Testis (tissue), 5 donors: ENCODE measurements at places on chromosomes 16 and 17.

GRCh38 chr17:62998665-62999393, 32.8 kb downstream of the TANC2 start:
- no peak for DNase-seq

DNA sequence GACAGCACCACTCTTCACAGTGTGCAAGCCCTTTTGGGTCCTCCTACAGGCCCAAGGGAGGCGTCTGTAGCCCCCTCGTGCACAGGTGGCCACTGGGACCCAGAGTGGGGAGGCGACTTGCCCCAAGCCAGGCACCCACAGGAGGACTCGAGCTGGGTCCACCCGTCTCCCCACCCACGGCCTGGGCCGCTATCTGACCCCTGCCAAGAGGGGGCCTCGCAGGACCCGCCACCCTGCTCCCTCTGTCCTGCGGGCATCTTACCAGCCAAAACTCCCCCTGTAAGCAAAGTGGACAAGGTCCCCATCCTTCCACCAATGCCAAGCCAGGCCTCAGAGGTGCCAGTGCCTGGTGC, 31.1 kb downstream of the CNGB1 start:
- DNase-seq, result no peak

DNA sequence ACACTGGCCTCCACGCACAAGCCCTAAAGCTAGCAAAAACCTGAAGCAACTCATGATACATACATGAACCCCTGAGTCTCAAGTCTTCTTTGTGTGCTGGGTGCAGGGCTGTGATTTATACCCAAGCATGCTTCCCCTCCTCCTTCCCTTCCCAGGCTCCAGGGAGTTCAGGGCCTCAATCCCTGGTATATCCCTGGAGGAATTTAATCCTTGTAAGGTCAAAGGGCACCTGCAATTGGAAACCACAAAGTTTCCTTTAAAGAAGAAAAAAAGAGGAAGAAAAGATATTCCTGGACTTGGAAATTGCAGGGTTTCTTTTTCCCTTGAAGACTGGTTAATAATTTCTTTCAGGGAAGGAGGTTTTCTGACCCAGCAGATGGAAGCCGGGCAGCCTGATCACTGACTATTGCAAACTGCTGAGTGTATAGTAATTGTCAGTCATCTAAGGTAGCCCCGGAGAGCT, 182.3 kb downstream of the AATF start:
- no peak for DNase-seq

GRCh38 chr17:82963104-82963950, 116.1 kb upstream of the METRNL start:
- DNase-seq, result peak; percentile 87

- no peak for DNase-seq
Observed at GRCh38 chr17:9226130-9226793, 205.0 kb downstream of the NTN1 start.

GRCh38 chr17:33091271-33091670, 99.6 kb downstream of the SPACA3 start:
- no peak for DNase-seq

- no peak for DNase-seq
Observed at GRCh38 chr17:6021627-6022026, 48.6 kb upstream of the WSCD1 start.

DNA sequence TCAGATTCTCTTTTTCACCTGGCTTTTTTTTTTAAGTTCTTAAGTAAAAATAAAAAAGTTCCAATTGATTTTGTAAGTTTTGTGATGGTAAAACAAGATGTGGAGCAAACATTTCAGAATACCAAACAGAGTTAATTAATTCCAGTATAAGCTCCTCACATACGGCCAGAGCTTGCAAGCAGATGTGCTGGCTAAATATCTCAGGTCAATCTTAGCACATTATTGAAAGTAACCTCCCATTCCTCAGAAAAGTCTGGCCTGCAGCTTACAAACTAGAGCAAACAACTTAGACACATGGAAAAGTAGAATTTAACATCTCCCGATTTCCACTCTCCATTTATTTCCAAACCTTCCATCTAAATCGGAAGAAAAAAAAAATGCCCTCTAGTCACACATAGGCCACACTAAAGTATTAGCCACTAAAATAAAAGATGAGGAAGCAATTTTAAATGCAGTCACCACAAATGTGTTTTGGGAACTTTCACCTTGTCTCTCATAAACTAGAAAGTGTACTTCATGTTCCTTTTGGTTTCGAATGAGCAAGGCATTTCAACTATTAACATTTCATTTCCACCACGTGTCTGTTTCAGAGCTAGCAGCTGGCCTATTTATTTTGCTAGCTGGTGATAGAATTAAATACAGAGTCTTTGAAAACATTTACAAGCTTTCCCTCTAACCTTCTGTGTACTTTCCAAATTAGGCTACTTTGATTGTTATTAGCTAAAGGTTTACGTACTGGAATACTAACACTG, 143.3 kb downstream of the STX8 start:
- no peak for DNase-seq

GRCh38 chr17:70266394-70266793, 97.1 kb downstream of the KCNJ2 start:
- no peak for DNase-seq

DNA sequence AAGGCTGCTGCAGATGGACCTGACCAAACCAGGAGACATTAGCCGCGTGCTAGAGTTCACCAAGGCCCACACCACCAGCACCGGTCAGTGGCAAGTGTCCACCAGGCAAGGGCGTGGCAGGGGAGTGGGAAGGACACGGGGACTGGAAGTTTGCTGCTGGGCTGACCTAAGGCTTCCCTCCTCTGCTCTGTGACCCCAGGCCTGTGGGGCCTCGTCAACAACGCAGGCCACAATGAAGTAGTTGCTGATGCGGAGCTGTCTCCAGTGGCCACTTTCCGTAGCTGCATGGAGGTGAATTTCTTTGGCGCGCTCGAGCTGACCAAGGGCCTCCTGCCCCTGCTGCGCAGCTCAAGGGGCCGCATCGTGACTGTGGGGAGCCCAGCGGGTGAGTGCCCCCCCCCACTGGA, 4.8 kb downstream of the HSD11B2 start:
- DNase-seq, result no peak

DNA sequence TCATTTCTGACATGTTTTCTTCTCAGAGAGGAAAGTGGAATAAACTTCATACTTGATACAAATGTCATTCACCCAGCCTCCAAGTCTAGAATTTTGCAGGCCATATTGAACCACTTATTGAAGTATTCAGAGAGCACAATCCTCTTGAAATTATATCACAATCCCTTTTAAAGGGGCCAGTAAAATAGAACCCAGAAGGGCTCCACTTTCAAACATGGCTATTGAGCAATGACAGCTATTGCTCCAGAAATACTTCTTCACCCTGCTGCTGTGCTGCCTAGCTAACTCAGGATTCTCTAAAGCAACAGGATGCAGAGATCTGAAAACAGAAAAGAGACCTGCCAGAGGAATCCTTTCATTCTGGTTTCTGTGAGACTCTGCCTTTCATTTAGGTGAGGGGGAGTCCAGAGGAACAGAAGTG, 275.0 kb upstream of the CDH5 start:
- DNase-seq, result no peak

DNA sequence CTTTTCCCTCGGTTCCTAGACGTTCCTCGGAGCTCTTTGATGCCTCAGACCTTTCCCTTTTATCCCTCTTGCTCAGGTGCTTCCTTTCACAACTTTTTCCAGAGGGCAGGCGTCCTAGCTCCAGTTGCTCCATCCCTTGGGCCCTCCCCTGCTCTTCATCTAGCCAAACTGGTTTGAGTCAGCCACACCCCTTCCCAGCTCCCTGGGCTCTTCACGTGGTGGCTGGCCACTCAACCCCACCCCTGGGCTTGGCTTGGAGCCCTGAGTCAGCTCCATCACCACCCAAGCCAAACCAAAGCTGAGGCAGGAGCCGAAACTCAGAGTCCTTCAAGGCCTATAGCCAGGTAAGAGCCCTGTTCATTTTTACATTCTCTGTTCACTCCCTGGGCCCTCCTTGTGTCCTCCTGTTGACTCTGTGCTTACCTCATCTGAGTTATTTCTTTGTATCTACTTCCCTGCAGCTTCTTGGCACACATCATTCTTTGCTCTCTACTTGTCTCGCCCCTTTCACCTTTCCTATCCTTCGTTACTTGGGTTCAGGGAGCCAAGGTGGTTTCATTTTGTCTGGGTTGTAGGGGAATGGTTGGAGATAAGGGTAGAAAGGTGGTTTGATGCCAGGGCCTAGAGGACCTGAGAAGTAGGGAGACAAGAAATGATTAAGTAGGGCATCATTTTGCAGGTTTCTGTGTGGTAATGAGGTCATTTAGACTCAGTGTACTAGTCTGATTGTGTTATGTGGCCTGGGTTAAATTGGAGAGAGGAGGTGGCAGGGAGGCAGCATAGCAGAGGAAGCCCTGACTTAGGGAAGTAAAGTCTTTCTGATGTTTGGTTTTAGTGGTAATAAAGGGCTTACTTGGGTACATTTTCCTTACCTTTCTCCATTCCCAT, 7.6 kb upstream of the PHKG2 start:
- peak; percentile 79 for DNase-seq

DNA sequence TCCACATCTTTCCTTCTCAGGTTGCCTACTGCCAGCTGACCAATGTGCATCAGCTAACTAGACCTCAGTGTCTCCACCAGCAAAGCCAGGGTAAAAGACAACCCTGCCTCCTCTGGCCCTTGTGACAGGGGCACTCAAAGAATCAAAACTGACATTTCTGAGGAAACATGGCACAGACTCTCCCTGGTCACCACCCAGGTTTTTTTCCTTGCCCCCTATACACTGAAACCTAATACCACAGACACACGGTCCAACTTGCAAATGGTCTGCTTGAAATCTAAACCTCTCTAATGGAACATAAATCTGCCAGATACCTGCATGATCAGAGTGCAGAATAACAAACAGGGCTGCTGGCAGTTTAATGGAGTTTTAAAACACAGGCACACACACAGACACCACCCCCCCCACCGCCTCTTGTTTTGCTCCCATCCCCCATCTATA, 19.5 kb upstream of the CORO6 start:
- no peak for DNase-seq

- no peak for DNase-seq
Observed at GRCh38 chr17:53629188-53629587, 193.5 kb upstream of the KIF2B start.

DNA sequence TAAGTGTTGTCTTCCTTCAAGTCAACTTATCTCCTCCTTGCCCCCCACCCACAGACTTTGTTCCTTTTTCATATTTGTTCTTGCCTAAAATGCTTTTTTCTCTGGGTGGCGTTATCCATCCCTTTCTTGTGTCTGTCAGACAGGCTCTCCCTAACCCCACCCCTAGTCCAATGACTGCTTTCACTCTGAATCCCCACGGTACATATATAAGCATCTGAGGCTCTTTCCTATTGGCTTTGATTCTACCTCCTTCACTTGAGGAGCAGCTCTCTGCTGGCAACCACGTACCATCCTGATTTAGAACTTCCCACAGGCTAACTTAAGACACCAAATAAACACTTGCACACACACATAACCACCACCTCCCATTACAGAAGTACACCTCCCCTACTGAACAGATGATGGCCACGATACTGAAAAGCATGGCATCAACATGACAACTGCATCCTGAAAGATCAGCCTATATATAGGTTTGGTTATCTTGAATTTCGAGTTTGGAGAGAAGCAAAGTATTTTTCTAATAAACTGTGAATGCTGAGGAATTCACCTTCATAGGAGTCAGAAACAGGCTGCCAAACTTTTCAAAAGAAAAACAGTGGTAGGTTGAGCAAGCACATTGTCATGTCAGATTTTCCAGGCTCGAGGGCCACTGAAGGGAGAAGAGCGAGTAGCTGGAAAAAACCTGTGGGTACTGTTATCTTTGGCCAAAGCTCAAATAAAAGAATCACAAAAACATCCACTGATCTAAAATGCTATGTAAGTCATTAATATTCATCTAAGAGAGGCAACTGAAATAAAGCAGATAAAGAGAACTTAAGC, 24.3 kb downstream of the STAT3 start:
- no peak for DNase-seq

- no peak for DNase-seq
Observed at GRCh38 chr16:68486502-68487202, 38.3 kb upstream of the SMPD3 start.

DNA sequence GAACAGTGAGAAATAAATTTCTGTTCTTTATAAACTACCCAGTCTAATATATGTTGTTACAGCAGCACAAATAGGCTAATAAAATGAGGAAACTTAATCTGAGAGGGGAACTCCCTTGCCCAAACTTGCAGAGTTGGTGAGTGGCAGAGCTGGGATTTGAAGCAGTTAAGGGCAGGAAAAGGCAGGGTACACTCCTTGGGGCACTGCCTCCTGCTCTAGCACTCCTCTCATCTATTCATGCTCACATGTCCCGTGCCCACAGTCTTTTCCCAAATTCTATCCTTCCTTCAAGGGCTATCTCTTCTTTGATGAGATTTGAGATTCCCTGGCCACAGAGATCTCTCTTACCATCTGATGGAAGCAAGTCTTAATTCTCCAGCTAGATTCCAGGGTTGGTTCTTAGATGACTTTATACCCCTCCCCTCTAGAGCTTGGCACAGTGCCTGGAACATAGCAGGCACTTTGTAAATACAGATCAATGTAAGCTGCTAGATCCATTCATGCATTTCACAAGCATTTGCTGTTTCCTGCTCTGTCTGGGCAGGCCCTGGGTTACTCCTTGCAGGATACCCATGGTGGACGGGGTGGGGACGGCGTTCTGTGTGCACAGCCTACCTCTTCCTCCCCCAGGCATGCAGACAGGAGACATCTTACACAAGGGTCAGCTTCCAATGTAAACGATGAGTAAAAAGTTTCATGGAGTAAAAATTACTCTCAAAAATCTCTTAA, 39.2 kb upstream of the ABCC12 start:
- no peak for DNase-seq

- DNase-seq, result no peak
Observed at GRCh38 chr17:48406936-48407567, 23.0 kb downstream of the SKAP1 start.

DNA sequence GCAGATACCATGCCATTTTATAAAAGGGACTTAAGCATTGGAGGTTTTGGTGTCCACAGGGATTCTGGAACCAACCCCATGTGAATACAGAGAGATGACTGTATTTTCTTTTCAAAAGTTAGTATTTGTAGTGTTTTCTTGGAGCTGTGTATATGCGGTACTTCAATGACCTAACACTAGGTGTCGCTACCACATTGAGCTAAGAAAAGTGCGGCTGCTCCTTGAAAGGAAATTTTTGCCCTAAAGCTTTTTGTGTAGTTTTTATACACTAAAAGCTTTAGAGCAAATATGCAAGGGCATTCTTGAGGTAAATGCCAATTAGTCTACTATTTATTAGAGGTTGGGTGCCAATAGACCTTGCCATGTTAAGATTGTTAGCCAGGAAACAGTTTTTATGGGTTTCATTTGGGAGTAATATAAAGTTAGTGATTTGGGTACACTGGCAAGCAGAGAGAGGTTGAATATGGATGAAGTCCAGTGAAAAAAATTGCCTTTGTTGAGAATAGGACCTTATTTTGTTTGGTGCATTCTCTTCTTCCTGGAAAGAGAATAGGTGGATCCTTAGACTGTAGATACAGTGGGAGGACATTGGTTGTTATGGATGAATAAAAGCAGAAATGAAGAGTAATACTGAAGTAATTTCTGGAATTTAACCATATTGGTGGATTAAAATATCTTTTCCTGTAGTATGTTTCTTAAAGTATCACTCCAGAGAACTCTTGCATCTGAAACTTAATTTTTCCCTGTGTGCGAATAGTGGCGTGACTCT, 43.3 kb downstream of the BCAS3 start:
- DNase-seq, result peak; percentile 64
